Glutamatergic neuron (in vitro differentiated cells): ENCODE measurements at places on chromosomes 7 and 10. TPM values are rescaled to one million over a fixed set of nuclear protein-coding genes. Genes with fewer than 3 reads are reported as not detected.

The GIMAP5 gene
- not detected for total RNA-seq

The CYP2C19 gene
- not detected for total RNA-seq

- no peak for DNase-seq
These were observed 5.5 kb upstream of the NAMPT start for GRCh38 chr7:106290319-106290718.

GRCh38 chr7:134505856-134506255, 21.5 kb upstream of the AKR1B10 start:
- DNase-seq = no peak

DNA sequence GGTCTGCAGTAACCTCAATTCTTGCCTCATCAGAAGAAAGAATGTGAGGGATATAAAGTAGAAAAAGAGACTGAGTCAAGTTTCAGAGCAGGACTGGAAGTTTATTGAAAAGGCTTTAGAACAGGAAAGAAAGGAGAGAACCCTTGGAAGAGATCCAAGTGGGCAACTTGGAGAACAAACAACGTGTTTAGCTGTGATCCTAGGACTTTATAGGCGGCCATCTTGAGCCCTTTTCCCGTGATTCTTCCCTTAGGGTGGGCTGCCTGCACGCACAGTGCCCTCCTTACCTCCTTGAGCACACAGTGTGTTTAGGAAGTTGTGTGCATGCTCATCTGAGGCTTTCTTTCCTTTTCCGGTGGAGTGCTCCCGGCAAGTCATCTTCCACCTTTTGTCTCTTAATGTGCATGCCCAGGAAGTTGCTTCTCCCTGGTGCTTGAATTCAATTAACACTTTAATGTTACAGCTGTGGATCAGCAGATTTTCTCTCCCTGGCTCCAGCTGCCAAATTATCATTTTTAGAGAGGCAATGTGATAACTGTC, 59.8 kb downstream of the ENTPD1 start:
- DNase-seq = no peak

DNA sequence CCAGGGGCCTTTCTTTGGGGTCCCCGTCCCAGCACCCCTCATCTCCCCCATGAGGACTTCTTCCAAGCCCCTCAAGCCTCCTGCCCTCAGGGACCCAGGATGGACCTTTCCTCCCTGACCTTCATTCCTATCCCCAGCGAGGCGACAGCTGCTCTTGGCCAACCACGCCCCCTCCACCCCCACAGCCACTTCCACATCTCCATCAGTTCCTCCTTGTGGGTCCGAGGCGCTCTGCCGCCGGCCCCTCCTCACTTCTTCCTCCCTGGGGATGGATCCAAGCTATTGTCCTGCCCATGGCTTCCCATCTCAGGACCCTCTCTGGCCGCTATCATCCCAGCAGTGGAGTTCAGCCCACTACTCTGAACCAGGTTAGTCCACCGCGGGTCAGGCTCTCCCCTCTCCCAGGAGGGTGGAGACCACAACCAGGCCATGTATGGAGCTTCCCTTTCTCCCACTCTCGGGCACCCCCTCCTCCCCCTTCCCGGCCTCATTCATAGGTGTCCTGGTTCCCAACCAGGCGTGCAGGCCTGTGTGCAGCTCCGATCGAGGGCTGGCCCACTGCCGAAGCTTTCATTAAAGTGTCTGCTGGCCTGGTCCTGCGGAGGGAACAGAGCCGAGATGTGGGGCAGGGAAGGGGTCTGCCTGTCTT, 1.7 kb upstream of the SH2B2 start:
- no peak for DNase-seq
